ENCODE measurements at places on chromosomes 7 and 10.

GRCh38 chr10:660413-660969, 29.0 kb downstream of the DIP2C start:
- no peak for DNase-seq

GRCh38 chr7:157767506-157768197, 430.8 kb downstream of the DNAJB6 start:
- DNase-seq: no peak

DNA sequence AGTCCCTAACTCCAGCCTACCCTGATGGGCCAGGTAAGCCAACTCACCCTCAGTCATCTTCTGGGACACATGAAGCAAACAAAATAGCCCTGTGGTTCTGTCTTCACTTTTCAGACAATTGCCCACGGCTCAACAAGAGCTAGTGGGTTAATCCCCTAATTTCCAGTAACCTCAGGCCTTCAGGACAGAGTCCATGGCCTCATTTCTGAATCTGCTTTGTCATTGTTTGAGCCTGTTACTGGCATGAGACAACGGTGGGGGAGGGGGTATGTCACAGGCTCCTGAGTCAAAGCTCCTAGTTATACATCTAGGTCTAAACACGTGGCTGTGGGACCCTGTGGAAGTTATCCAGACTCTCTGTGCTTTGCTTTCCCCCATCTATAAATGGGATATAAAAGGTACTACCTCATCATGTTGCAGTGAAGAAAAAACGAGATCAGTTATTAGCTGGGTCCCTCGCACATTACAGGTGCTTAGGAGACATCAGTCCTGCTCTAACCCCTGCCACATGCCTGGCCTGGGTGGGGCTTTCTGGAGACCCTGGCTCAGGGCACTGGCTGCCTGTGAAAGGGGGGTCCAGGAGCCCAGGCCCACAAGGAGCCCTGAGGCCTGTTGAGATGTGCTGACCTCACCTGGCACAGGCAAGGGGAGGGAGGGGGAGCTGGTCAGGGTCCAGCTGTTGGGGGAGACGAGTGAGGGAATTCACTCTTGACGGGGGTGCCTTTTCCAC, 16.5 kb downstream of the MAT1A start:
- DNase-seq: no peak

DNA sequence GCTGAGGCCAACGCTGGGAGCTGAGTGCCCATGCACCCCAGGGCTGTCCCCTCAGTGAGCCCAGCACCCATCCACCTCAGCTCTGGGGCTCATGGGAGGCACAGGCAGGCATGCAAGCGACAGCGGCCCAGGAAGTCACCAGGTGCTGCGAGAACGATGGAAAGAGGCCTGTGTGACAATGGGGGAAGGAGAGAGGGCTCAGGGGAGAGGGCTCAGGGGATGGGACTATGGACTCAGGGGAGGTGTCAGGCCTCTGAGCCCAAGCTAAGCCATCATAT, 292.5 kb downstream of the WDR37 start:
- DNase-seq: no peak

GRCh38 chr10:4849555-4850242, 23.7 kb downstream of the AKR1E2 start:
- DNase-seq: peak; percentile 92

GRCh38 chr10:35445150-35445884, 109.0 kb downstream of the CCNY start:
- no peak for DNase-seq

DNA sequence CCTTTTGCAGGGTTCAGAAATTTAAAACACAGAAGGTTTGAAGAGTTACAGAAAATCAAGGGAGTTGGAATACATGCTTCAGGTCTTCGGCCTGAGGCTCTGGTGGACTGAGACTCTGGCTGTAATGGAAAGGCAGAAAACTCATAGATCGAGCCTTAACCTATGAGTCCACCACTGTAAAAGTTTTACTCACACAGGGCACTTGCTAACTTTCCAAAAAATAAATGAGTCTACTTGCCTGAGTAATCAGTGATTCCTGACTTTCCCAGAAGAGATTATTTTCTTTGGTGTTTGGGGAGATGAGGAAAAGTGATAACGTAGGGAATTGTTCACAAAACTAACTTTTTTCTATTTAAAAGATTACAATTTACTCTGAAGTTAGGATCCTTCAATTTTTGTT, 108.0 kb downstream of the MBL2 start:
- no peak for DNase-seq

DNA sequence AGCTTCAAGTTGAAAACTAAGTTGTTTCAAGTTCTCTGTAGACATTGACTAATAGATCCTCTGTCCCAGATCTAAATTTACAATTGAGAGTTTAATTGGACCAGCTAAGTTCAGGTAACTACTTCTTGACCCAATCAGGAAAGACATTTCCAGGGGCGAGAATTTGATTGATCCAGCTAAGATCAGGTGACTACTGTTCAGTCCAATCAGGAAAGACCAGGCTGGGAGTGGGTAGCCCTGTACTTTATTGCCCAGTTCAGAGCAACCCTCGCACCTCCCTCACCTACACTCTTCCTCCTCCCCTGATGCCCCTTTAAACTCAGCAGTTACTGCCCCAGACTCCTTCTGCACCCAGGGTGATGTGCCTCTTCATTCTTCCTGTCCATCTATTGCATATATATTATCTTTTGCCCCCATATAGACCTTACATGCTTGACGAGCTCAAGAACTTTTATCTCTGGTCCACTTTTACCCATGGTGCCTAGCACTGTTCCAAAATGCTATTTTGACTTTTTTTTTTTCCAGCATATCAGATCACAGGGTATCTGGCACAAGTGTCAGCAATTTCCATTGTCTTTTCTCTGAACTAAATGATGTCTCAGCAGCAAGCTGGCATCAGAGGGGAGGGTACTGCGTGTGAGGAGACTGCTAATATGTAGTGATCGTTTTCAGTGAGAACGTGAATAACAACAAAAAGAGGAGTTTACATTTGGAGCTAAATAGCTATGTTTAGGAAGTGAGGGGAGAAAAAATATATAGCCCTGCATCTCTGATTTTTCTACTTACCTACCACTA, 169.4 kb downstream of the KIAA1217 start:
- no peak for DNase-seq

DNA sequence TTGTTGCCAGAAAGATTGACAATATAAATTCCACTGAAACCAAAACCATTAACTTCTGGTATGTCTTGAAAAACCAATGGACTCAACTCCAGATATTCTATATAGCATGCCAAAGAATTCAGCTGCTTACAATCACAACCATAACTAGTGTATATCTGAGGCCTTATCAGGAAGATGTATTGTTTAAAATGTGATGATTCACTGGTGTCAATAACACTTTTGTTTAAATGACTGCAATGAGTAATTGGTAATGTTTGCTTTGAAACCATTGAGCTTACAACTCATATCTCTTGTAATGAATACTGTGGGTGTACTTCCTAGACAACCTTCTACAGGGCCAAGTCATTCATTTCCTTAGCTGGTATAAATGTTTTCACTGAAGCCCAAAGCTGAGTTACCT, 727.9 kb upstream of the KCND2 start:
- DNase-seq: no peak

DNA sequence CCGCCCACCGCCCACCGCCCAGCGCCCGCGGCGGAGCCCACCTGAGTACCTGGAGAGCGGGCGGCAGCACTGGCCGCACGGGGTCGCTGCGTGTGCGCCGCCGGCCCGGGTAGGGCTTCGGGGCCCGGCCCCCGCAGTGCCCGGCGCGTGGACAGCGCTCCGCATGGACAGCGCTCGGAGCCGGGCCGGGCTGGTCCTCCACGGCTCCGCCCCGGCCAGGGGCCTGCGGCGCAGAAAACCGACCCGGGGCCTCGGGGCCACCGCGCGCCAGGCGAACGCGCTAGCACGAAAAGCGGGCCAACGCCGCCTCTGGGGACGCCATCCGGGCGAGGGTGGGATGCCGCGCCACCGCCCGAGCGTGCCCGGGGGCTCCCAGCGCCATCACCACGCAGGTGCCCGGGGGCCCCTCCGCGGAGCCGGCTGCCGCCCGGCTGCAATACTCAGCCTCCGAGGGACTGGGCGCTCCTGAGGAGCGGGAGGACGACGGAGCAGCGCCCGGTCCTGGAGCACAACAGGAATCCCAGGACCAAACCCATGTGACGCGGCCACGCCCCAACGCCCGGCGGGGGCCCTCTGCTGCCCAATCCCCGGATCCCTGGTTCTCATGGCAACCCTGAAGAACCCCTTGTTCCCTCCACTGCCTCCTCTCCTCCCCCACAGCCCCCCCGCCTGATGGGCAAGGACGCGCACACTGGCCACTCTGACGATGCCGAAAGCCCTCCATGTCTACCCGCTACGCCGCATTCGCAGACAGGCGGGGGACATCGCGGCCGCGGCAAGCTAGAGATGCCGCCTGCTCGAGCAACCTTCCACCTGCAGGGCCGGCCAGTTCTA, at the start of gene GRB10:
Gene GRB10 (minus strand): TSS at position 522 of the 834 bp plus-strand sequence. CDS start 50,574 bp downstream, outside the sequence.
- no peak for DNase-seq

DNA sequence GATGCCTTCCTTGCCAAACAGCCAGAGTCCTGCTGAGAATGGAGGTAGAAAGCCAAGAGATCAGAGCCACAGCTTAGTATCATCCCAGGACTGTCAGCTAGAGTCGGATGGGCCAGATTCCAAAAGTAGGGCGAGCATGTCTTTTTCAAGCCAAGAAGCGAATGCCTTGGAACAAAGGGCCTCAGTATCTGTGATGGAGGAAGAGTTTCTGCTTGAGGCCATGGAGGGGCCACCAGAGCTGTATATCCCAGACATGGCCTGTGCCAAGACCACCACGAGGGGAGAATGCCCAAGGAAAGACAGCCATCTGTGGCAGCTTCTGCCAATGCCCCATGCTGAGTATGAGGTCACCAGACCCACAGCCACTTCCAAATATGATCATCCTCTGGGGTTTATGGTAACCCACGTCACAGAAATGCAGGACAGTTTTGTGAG, 44.3 kb upstream of the PPP1R17 start:
- no peak for DNase-seq

Measured in CD14-positive monocyte (primary cell).